ENCODE measurements at places on chromosomes 1 and 21.

DNA sequence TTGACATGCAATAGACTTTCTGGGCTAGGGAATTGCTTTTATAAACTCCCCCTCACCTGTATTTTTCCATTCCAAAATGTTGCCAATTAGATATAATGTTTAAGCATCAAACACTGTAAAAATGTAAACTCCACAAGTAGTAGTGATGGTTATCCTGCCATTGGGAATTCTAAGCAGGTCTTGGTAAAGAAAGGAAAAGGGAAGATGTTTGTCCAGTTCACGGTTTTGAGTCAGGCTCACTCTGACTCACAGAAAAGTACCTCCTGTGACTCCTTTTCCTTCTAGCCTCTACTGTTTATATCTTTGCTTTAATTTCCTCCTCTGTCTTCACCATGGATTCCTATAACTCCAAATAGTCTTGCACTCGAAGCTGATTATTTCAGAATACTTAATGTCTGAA is 19.0 kb upstream of the PTPN14 start:
- no peak for DNase-seq

DNA sequence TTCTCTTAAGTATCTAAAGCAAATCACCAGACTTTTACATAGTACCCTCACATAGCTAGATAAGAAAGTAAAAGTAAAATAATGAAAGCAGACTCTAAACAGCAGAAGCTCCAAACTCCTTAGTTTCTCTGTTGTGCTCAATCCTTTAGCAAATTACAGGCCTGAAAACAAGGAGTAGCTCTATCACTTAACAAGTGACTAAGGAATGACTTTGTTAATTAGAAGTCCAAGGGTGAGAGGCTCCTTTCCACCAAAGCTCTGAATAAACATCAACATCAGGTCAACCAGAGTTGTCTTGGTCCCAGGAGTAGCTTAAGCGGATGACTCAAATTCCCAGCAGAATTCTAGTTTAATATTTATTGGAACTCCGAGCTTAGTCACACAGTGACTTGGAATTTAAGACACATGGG is 5.9 kb downstream of the NRIP1 start:
- DNase-seq, result no peak

GRCh38 chr1:187413405-187414169 is 584.8 kb downstream of the PLA2G4A start:
- DNase-seq, result no peak

GRCh38 chr1:247274605-247275256 is 18.9 kb downstream of the VN1R5 start:
- no peak for DNase-seq

- no peak for DNase-seq
These were observed 61.8 kb downstream of the RASAL2 start for GRCh38 chr1:178155481-178156255.

DNA sequence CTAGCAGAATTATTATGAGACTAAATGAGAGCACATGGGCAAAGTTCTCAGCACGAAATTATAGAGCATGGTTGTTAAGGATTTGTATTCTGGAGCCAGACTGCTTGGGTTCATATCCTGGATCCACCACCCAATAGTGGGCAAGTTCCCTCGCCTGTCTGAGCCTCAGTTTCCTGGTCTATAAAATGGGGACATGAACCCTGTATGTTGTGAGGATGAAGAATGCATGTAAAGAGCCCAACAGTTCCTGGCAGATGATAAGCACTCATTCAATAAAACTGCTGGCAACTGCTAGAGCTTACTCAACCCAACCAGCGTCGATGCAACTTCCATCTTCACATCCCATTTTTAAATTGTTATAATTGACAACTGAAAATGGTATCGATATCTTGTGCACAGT is 47.2 kb upstream of the ZBTB40 start:
- DNase-seq, result no peak

DNA sequence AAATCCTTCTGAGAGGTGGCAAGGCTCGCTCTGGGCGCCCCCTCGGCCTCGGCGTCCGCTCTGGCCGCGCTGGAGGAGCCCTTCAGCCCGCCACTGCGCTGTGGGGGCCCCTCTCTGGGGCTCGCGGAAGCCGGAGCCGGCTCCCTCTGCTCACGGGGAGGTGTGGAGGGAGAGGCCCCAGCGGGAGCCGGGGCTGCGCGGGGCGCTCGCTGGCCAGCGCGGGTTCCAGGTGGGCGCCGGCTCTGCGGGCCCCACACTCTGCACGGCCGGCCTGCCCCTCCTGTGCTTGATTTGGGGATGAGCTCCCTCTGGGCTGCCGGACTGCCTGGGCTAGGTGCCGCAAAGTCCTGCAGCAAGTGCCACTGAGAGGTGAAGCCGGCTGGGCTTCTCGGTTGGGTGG is 1260.7 kb upstream of the PRMT6 start:
- DNase-seq, result no peak

DNA sequence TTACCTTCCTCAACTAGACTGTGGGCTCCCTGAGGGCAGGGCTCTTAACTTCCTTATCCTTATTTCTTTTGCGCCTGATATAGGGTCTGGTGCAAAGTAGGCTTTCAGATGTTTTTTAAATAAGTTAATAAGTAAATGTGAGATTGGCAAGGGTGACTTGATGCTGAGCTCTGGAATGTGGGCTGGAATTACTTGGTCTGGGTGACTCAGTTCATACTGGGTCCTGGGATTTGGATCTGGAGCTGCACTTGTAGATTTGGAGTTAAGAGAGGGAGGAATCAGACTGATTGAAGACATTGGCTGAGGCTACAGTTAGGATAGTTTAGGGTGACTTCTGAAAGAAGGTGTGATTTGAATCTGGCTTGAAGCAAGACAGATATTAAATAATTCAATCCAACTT is 190.9 kb downstream of the GIPC2 start:
- DNase-seq, result no peak

DNA sequence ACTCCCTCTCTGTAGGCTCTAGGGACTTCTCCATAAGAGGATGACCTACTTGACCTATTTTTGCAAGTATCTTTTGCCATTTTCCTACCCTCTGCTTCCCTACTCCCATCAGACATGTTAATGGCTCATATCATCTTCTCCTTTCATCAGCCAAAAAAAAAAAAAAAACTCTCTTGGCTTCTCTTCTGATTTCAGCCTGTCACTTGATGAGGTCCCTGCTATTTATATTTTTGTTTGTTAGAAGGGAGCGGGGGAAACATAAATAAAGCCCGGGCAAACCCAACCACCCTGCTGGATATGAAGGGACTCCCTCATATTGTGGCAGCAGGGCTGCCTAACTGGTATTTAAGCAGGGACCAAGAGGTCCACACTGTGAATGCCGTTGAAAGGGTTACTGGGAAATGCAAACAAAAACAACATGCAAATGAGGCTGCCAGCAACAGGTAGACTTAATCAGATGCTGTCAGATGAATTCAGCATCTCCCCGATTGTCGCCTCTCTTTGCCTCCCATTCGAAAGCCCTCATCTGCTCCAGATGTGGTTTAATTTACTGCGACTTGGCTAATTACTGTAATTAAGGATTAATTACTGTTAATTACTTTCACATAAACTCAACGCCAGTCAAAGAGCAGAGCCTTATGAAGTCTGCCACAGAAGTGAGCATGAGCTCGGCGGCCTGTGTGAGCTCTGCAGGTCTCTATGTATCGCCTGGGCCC is 172.3 kb downstream of the PBX1 start:
- no peak for DNase-seq

GRCh38 chr1:1219341-1219740 is 5.4 kb upstream of the TNFRSF4 start:
- peak; percentile 54 for DNase-seq

Measured in T-helper 2 cell (primary cell).